Stimulated activated naive CD4-positive, alpha-beta T cell treated with Interleukin-2 at 50 U/mL for 16 hours (primary cell): ENCODE measurements at places on chromosomes 2 and 18.

DNA sequence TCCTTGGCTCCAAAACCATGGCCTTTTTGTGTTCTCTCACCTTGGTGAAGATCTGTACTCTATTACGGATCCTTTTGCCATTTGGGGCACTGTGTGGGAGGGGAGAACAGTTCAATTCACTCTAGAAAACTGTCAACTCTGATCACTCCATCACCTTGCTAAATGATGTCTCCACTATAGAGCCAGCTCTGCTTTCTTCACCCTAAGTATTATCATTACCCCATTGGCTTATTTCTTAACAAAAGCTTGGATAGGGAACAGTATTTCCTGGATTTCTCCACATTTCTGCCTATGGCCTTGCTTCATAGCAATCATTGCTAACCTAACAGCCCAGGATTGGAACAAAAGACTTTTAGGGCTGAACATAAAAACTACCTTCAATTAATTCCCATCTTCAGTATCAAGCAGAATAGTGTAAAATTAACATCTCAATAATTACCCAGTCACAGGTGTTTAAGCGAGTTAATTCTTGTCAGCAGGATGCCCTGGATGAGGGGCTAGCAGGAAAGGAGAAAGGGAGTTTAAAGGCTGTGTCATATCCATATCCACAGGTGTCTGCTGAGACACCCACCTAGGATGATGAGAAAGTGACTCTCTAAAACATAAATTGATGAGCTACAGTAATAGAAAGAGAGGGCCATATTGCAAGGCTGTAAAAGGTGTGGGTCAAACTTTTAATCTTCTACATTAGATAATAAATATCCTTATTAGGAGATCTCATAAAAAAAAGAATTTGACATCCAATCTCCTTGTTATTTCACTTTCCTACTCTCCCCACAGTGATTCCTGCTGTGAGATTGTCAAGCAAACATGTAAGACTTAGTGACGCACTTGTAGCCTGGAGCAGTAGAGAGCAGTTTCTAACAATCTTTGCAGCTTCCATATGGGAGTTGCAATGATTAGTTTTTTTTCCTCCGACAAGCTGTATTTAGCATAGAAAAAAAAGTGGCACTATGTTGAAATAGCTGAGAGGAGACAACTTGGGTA is 589.5 kb upstream of the NXPH2 start:
- no peak for DNase-seq

DNA sequence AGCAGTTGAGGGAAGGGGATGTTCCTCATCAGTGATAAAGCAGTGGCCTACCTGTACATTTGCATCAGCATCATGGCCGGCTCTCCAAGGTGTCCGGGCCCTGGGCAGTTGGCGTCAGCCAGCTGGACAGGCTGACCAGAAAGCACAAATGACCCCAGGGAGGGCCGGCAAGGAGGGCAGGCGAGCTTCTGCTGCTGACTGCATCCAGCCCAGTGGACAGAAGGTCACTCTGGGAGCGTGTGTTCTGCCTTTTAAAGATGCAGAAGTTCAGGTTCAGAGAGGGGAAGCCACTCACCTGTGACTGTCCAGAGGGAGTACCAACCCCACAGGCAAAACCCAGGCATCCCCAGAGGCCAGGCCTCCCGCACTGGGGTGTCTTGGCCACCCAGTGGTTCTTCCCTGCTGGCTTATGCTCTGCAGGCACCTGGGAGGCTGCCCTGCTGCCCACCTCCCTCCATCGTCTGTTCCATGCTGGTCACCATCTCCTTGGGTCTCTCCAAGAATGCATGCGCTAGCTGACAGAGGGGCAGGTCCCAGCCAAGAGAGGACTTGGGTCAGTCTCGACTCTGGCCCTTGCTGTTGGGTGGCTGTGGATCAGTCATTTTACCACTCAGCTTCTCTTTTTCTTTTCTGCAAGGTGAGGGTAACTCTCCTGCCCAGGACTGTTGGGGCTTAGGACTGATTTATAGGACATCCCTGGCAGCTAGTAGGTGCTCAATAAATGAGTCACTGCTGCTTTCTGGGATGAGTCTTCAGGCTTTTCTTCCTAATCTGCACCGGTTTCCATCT is 89.9 kb downstream of the INHBB start:
- no peak for DNase-seq

GRCh38 chr2:216694082-216694825 is 1.1 kb downstream of the IGFBP5 start:
- DNase-seq = no peak

- DNase-seq = no peak
Measured at GRCh38 chr18:9653390-9653789, 39.0 kb upstream of the PPP4R1 start.

GRCh38 chr2:119950966-119951365 is 61.9 kb upstream of the EPB41L5 start:
- no peak for DNase-seq

GRCh38 chr2:238448031-238448955 is 21.6 kb downstream of the ASB1 start:
- DNase-seq = no peak

DNA sequence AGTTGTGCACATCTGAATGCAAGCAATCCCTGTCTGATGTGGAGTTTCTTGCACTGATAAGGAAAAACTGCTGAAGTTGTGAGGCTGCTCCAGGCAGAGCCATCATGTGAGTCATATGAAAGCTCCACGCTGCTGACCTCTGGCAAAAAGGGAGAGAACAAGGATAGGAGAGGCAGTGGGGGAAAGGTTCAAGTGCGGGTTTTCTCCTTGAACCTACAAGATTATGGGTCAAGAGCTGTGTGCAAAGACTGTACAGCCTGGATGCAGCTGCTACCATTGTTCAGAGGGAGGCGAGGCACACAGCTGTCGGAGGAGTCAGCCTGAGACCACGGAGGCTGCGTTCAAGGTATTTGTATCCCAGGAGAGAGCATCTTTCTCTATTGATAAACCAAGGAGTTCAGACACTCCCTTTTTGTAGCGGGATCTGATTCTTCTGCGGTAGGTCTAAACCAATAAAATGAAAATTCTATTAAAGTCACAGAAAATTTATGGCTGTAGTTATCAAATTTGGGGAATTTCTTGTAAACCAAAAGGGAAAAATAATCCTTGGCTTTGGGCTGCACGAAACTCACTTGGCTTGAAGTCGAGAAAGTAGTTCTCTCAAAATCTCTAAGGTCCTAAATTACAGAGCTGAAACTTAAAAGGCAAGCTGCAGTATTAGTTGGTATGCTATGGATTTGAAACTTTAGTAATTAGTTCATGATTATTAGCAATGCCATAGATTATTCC is at the start of gene CDK15:
CDK15 (plus strand) TSS at position 96 of the 729 bp plus-strand sequence; CDS start at position 224, 128 bp downstream.
- DNase-seq = no peak

GRCh38 chr2:85925216-85925671 is 36.5 kb upstream of the ST3GAL5 start:
- no peak for DNase-seq

- no peak for DNase-seq
Measured at GRCh38 chr2:62186156-62186905, 9.6 kb upstream of the B3GNT2 start.

DNA sequence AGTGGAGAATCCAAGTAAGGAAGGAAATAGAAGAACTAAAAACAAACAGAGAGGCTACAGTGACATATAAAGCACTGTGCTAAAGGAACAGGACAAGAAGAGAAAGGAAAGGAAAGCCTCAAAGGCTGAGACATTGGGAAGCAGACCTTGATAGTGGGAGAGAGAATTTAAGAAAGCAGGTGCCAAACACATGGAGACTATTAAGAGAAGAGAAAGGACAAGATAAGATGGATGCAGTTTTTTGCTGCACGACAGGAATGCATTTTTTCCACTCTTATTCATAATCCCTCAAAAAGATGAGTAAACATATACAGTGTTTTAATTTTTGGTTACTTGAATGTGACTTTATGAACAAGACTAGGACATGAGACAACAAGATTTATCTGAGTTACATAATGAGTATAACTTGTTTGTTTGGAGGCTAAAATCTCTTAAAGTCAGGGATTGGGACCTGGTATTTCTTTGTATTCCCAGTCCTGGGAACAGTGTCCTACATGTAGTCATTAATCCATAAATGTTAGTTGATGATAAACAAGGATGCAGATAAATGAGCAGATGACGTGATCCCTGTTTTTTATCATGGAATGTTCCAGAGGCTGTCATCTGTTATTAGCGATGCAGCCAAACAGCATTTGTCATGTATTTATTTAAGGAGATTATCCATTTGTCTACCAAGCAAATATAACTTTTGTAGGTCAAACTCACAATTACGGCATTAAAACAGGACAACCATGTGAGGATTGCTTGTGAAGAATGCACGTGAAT is 141.7 kb downstream of the DNER start:
- DNase-seq = no peak

- DNase-seq = no peak
Measured at GRCh38 chr2:38016219-38016618, 59.7 kb downstream of the CYP1B1 start.

DNA sequence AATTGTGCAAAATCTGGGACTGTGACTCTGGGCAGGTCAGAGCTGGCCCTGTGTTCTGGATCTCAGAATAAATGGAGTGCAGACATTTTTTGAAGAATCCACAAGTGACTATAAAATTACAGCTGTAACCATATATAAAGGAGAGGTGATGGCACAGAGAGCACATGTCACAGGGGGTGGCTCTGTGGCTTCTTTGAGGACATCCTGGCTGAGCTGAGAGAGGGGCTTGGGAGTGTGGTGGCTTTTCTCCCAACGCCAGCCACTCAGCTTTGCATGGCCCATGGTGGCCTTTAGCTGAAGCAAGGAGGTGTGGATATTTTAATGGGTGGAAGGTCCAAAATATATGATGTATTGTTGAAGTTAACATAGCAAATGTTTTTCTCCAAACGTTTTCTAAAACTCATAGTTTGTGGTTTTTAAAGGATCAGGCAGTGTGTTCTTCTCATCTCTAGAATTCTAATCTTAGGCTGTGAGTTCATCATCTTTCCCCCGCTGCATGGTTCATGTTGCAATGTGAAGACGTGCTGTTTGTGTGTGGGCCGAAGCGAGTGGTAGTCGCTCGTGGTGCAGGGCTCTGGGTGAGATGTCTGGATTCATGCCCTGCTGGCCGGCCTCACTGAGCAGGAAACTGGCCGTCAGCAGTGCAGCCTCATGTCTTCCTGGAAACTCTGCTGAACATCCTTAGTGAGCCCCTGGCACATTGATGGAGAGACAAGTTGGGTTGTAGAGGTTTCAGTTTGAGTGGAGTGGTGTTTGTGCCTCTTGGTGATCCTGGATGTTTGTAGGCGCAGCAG is 109.9 kb downstream of the ZNF236 start:
- no peak for DNase-seq

DNA sequence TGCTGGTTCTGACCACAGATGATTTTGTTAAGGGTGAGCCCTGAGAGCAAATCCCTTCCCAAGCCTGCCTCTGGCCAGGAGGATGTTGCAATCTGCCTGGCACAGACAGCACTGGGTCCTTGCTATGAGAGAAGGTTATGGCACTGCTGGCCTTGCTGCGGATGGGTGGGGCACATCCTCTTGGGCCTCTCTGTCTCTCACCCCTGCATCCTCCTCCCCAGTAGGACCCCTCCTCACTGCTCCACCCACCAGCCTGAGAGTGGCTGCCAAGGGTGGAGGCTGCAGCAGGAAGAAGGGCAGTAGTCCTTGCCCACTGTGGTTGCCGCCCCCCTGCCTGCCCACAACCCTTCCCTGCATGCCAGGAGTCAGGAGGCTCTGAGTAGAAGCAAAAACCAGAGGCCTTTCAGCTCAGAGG is 180.9 kb downstream of the ZBTB7C start:
- DNase-seq = no peak

DNA sequence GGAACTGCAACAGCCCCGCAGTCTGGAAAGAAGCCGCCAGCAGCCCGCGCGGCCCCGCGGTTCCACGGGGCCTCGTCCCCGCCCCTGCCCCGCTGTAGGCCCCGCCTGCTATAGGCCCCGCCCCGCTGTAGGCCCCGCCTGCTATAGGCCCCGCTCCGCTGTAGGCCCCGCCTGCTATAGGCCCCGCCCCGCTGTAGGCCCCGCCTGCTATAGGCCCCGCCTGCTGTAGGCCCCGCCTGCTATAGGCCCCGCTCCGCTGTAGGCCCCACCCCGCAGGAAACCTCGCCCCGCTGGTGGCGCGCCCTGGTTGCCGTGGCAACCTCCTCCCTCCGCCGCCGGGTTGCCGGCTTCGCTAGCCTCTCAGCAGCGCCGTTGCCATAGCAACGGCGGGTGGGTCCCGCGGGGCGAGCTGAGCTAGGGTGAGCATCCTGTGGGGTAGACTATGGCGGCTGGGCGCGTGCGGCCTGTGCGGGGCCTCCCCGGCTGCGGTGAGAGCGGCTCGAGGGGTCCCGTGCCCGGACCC is 12.2 kb upstream of the KIF1A start:
- DNase-seq = peak; percentile 92

- no peak for DNase-seq
Measured at GRCh38 chr2:189425676-189426075, 15.6 kb upstream of the WDR75 start.

DNA sequence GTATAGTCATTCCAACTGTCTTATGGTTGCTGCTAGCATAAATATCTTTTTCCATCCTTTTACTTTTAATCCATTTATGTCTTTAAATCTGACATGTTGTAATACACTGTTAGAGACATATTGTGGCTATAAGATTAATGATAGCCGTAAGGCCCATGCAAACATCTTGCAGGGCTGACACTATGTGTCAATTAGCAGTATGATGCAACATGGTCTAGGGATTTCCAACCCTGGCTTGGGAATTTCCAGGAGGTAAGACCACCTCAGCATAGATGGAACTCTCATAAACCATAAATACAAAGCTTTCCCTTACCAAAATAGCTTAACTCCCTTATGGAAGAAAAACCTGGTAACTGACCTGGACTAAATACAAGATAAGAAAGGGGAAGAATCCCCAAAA is 16.5 kb downstream of the SCLY start:
- no peak for DNase-seq

- no peak for DNase-seq
Measured at GRCh38 chr2:50865235-50865634, 166.7 kb downstream of the NRXN1 start.

DNA sequence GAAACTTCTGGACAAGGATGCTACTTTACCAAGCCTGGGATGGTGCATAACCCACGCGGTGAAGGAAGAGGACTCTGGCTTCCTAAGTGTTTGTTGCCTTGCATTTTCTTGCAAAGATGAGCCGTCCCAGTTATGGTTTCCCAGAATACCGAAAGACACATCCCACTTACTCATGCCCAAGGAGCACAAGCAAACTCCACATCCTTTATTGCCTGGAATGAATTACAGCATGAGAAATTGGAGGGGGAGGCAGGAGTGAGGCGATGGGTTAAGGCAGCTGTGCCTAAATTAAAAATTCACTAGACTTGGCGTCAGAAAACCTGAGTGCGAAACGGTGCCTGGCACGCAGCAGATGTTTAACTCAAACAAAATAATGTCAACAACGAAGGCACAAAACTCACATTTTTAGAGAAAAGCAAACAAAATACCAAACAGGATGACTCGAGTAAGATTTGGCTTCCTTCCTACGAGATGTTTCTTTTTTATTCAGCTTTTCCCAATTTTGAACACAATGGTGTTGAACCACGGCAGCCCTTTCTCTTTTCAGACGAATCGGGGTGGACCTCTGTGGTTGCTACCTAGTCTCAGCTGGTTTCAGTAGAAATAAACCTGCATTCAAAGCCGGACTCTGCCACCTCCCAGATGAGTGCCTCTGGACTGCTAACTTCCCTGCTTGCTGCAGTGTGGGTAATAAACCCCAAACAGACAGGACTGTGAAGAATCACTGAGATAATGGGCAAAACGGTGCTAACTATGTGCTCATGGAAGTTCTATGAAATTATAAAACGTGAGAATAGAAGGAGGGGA is 100.3 kb upstream of the NCK2 start:
- no peak for DNase-seq

GRCh38 chr2:184835398-184835715 is 237.0 kb downstream of the ZNF804A start:
- no peak for DNase-seq
